ENCODE measurements at places on chromosomes 3 and 15. TPM values are rescaled to one million over a fixed set of nuclear protein-coding genes. Genes with fewer than 3 reads are reported as not detected.

DNA sequence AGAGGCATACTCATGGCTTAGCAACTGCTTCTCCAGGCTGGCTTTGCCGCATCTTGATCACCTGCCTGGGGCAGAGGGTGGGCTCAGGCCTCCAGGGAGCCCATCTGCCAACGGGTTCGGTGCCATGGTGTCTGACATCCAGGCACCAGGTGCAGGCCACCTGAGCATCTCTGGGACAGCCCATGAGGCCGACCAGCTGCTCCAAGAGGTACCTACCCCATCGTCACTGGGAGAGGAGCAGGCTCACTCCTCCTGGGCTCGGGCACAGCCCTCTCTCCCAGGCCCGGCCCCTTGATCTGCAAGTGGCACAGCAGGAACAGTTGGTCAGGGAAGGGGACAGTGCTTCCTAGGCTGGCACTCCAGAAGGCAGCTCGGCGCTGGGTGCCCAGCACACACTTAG, 21.9 kb downstream of the TPRA1 start:
- peaks cover 4% of the 10 kb centered on the region for H3K4me1 ChIP-seq
- peaks cover 23% of the 10 kb centered on the region for H3K36me3 ChIP-seq
- H3K27me3 ChIP-seq = no peaks in the 10 kb centered on the region
- H3K27ac ChIP-seq = no peak overlapping the region

DNA sequence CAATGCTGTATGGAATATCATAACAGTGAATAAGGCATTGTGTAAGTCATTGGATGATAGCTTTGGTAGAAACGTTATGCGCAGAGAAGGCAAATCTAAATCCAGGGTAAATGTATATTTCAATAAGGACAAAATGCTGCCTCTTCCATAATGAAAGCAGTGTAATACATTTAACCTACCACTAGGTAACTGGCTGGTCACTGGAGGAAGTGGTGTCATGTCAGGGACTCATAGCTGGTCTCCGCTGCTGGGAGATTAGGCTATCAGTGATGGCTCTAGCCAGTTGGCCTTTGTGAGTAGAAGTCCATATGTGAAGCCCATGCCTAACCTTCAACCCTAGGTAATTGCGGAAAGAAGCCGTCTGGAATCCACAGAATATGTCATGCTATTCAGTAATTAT, 140.9 kb downstream of the NLGN1 start:
- no peak overlapping the region for H3K4me3 ChIP-seq
- DNase-seq = no peak
- H3K36me3 ChIP-seq = no peaks in the 10 kb centered on the region
- no peaks in the 10 kb centered on the region for H3K4me1 ChIP-seq

GRCh38 chr3:122671553-122671952, 9.1 kb upstream of the PARP14 start:
- H3K4me3 ChIP-seq = no peak overlapping the region
- peak; percentile 51 for DNase-seq
- H3K4me1 ChIP-seq = no peaks in the 10 kb centered on the region
- no peaks in the 10 kb centered on the region for H3K27me3 ChIP-seq
- no peaks in the 10 kb centered on the region for H3K36me3 ChIP-seq
- H3K27ac ChIP-seq = no peak overlapping the region

DNA sequence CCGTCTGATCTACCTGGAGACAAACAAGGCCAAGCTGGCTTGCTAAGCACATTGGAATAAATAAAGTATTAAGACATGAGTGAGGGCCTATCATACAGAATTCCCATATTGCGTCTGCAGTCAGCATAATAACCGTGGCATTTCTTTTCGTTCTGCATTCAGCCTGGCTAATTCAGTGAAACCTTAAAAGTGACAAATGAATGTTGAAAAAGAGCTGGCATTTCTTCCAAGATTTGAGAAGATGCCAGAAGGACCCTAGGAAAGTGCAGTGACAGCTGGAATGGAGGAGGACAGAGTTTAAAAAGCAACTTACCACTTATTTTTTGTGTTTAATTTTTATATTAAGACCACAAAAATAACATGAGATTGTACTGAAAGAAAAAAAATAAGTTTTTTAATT, 67.1 kb downstream of the SUCLG2 start:
- peaks cover 3% of the 10 kb centered on the region for H3K36me3 ChIP-seq
- H3K4me3 ChIP-seq = no peak overlapping the region
- no peaks in the 10 kb centered on the region for H3K4me1 ChIP-seq
- no peak overlapping the region for H3K27ac ChIP-seq

Gene SLC2A2
- not detected for total RNA-seq

Gene GFM1
- total RNA-seq = 40.6 TPM

Measured in lung (tissue), 17 donors.